CD4-positive, alpha-beta memory T cell (primary cell): ENCODE measurements at places on chromosomes 3 and 15.
A peak's percentile ranks its signal among the peaks of the same experiment; 100 is the strongest.

DNA sequence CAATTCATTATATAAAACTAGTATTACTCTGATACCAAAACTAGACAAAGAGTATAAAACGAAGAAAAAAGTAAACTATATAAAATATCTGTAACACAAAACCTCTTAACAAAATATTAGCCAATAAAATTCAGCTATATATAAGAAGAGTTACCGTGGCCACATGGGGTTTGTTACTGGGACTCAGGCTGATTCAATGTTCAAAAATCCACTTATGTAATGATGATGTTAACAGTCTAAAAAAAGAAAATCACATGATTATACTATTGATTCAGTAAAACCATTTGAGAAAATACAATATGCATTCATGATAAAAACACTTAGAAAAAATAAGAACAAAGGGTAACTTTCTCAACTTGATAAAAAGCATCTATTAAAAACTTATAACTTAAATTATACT lies 18.3 kb downstream of the P2RY1 start:
- DNase-seq, result no peak

GRCh38 chr3:25511972-25512721 lies 84.1 kb downstream of the RARB start:
- no peak for DNase-seq

GRCh38 chr15:75455424-75455981 lies 4.0 kb upstream of the SIN3A start:
- DNase-seq, result peak; percentile 85

DNA sequence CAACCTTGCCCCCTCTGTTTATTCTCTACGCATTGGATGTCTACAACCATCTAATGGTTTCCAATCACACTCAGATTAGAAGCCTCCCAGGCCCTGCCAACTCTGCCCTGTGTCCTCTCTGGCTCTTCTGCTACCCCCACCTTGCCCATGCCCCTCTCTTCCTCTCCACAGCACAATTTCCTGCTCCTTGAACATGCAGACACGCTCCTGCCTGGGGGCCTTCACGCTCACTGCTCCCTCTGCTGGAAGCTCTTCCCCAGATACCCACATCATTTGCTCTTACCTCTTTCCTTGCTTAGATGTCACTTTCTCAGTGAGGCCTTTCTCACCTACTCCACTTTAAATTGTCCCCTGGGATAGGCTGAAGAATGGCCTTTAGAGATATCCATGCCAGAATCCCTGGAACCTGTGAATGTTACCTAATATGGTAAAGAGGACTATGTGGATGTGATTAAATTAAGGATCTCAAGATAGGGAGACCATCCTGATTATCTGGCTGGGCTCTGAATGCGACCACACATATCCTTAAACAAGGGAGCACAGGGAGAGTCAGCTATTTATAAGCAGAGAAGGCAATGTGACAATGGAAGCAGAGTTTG lies 9.9 kb downstream of the KY start:
- DNase-seq, result no peak

DNA sequence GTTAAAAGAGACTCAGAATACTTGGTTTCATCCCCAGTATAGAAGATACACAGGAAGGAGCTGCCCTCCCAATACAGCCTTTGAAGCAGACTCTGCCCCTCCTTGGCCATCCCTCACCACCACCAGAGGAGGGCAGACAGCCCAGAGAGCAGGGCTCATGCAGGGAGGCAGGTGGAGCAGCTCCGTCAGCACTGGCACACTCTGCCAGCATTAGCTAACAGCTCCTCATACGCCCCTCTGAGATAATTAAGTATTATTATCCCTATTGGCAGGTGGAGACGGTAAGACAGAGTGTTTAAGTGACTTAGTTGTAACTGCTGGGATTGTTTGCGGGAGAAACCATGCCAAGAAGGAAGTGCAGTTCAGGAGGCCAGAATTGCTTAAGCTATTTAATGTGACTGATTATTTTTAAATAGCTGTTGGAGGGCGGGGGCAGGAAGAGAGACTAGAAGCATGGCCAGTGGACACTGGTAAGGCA lies 434.0 kb downstream of the EPHB1 start:
- DNase-seq, result no peak

DNA sequence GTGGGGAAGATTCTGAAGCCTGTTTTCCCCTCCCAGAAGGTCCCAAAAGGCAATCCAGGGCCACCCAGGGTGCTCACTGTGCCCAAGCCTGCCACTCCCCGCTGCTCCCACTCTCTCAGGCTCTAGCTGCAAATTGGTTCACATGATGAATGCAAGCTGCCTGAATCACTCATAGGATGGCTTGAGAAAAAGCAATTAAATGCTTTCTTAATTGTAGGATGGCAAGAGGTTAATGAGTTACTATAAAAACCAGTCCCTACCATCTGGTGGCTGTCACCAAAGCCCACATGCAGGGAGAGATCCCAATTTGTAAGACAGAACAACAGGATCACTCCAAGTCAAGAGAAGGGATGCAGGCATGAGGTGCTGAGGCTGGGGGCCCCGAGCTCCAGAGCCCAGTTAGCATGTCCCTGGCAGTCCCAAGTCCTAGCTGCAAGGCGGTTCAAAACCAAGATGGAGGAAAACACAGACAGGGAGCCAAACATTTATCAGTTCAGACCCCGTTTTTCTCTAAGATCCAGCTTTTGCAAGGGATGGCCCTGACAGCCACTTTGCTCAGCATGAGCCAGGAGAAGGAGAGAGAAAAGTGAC lies 207.1 kb downstream of the UACA start:
- DNase-seq, result no peak

DNA sequence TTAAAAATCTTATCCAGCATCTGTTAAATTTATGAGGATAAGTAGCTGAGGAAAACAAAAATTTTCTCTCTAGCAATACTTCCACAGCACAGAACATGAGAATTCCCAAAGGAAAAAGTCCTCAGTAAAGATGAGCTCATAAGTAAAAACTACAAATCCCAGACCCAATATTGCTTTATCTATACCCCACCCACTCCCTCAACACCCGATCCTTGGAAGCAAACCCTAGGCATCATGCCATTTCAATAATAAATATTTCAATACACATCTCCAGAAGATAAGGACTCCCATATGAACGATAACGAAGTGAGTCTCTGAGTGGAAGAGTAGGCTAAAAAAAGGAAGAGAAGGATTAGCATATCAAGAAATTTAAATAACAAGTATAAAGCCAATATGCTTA lies 8.3 kb upstream of the PRR20G start:
- DNase-seq, result no peak
